ENCODE measurements at places on chromosomes 1 and 21.

DNA sequence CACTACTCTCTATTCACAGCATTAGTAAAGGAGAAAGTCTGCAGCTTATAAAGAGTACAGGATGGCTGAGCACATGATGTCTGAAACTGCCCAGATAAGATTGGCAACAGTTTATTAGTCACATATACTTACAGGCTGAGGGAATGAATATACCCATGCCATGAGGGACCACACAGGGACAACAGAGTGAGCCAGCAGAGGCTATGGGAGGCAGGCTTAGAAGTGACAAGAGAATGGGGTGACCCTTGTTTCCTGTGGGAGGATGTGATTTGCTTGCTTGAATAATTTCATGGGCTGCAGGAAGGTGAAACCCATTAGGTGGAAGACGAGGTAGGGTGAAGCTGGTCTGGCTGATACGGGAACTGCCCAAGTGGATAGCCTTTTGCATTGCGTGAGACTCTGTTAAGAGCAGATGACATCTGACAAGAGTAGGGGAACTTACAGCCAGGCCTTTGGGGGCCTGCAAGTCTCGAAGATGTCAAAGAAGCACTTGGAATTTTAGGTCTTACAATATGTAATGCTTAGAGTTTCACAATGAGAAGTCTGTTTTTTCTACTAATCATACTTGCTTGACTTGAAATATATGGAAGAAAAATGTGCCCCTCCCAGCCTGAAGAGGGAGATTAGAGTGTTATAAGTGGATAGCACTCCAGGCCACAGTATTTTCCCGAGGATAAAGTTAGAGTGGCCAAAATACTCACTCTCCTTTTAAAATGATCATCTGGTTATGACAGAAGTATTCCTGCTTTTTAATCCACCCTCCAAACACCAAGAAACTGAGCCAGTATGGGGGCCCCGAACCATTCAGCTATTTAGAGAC is 34.6 kb upstream of the TNFSF4 start:
- no peak for DNase-seq

GRCh38 chr1:39808784-39809517 is 20.3 kb upstream of the BMP8B start:
- DNase-seq: no peak

- no peak for DNase-seq
Measured at GRCh38 chr1:94105957-94106529, 14.9 kb downstream of the ABCA4 start.

DNA sequence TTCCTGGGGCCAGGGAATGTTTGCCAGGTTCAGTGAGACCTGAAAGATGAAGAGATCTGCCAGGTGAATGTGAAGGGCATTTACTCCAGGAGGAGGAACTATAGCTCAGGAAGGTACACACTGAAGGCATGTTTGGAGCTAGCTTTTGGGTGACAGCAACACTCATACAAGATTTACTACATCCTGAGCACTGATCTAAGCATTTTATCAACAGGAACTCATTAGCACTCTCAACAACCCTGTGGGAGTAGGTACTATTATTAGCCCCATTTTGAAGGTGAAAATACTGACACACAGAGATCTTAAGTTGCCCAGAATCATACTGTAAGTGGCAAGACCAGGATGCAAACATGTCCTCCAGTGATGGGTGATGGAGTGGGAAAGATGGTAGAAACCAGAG is 6.7 kb downstream of the GADD45A start:
- no peak for DNase-seq

DNA sequence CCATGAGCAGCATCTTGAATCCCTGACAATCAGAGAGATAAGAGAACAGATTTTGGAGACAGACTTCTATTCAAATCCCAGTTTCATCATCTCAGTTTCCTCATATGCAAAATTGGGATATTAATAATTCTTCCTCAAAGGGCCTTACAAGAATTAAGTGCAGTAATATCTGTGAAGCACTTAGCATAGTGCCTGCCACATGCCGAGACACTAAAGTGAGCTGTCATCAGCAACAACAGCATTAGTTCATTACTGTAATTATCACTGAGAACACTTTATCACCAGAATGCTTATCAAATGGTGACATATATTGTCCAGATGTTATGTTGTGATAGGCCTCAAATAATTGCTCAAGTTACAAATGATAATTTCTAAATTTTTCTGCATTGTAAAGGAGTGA is 922 bp upstream of the FCRLB start:
- DNase-seq: no peak

- no peak for DNase-seq
Measured at GRCh38 chr1:61477301-61477700, 247.6 kb downstream of the TM2D1 start.

- no peak for DNase-seq
Measured at GRCh38 chr1:53837646-53837923, 511 bp downstream of the NDC1 start.

Measured in activated CD4-positive, alpha-beta T cell treated with anti-CD3 and anti-CD28 coated beads, Interleukin-2, amount 10 ng/mL, durations not matched to agents 24 days and 14 days (primary cell).